NCI-H2081 treated with DMSO at 0.1 percent for 48 hours (cell line): ENCODE measurements at places on chromosomes 3 and 15.

GRCh38 chr3:138443091-138443490 is 8.7 kb downstream of the ESYT3 start:
- DNase-seq, result no peak

DNA sequence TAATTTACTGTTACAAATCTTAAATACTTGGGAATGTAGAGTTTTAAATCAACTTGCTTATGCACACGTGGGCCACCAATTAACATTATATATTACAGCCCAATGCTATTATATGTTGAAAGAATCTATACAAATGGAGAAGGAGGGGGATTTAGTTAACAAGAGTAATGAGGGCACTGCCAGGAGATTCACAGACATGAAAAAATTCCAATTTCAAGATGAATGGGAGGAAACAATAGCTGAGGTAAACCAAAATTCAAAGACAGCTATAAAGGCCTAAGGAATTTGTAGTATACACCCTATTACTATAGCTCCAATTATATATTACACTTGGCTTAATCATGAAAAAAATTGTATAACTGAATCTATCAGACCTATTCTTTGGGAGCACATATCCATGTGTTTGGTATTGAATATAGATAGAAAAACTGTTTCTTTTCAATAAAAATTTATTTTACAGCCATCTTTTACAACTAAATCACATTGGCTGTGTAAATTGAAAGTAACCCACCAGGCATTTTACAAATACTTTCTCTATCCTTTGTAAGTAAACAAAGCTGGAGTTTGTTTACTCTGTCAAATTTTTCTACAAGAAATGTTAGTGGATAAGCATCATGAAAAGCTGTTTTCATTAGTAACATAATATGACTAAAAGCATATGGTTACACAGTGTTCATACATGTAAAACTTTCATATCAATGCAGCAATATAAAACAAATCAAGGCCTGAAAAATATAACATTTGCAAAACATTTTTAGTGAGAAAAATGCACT is 1045.8 kb downstream of the ROBO1 start:
- DNase-seq, result no peak

GRCh38 chr15:87343966-87344365 is 912.6 kb downstream of the NTRK3 start:
- DNase-seq, result no peak

DNA sequence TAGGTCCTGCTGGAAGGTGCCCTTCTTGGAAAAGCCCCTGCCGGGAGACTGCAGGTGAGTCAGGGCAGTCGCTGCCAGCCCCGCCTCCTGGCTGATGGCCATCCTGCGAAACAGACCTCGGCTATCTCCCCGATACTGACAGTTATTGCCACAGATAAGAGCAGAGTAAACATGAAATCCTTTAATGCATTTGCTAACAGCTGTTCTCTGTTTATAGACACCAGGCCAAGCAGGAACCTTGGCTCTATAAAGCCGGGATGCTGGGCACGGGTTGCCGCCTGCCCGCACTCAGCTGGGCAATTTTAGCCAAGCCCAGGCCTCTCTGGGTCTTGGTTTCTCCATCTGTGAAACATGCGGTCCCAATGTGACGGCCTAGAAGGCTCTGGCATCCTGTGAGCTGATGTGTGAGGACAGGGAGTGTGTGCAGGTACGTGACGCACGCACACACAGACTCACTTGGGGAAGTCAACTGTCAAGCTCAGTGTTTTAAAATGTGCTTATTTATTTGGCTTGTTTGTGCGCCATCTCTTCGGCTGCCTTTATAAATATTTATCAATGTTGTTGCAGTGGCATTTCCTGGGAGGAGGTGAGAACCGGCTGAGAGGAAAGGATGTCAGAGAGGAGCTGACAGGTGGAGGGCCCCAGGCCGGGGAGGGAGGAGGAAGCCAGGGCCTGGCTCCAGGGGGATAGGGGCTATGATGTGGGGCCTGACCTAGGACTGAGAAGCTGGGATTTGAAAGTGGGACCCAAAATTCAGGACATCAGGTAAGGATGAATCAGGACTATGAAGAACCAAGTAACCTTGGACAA is 50.8 kb upstream of the PRR23E start:
- DNase-seq, result peak; percentile 91

DNA sequence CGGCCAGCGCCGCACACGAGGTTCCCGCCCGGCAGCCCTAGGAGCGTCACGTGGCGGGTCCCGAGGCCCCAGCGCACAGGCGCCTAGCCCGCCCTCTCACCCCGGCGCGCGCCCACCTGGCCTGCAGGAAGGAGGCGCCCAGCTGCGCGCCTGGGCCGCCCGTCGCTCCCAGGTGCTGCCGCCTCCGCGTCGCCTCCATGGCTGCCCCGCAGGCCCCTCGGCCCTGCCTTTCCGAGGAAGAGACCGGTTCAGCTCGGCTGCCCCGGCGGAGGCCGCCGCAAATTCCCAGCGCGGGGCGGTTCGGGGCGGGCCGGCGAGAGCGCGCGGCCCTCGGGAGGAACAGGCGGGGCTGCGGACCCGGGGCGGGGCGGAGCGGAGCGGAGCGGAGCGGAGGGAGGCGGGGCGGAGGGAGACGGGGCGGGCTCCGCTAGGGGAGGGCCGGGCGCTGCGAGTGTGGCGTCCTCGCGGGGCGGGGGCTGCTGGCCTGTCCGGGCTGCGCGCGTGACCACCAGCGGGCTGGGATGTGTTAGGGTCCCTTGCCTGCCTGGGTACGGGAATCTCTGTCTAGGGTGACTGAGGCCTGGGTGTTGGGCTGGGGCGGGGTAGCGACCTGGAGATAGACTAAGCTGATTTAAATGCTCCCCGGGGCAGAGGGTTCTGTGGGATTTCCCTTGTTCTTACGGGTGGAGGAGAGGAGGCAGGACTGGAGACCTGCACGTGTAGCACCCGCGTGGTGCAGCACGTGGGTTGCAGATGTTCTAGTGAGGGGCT is at the start of gene CLN6:
Gene CLN6, minus strand, starts transcription at position 343 of the 771 bp plus-strand sequence. Its CDS starts 144 bp downstream, at position 199.
- no peak for DNase-seq

DNA sequence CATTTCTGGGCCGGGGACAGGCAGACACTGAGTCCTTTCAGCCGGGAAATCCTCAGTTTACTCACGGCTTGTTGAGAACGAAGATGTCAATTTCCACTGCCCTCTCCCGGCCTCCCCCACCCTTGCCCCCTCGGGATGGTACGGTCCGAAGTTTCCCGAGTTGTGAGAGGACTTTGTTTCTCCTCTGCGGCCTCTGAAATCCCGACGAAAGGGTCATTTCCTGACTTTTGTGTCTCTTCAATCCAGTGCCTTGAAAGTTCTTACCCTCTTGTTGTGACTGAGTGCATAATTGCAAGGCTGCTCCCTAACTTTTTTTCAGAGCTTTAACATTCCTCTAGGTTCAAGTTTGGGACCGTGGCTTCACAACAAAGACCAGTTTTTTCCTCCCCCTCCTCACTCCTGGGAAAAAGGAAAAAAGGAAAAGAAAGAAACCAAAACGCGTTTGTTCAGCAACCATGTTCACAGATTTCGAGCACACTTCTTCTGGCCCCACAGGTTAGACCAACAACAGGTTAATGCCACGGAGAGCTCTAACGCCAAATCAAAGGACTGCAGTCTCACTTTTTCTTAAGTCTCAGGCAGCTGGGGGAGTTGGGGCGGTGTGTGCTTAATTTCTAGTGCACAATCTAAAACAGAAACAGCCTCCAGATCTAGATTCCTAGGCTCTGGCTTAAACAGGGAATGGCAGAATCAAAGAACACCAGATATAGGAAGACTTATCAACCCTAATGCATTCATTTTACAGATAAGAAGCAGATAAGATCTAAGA is 138.9 kb downstream of the TMCO5A start:
- DNase-seq, result no peak

DNA sequence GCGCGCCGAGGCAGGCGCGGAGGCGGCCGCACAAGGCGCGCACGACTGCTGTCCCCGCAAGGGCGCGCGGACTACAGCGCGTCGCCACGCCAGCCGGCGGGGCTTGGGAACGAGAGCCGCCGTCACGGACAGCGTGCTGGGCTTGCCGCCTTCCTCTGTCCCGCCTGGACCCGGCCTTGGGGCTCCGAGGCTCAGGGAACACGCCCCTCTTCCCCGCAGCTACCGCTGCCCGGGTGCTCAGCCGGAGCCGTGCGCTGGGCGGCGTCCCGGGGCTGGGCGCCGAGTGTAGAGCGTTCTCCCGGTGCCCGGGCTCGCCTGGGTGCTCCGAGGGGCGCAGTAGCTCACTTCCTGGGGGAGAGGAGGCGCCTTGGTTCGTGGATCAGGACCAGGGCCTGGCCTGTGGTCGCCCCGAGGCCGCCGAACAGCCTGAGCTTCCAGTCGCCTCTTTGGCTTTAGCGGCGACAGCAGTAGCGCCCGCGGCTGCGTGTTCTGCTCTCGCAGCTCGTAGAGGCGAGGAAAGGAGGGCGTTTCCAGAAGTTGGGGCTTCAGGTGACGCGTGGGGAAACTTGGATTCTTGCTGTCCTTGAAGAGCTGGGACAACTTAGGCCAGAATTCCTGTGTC is 226.7 kb upstream of the C2CD4B start:
- no peak for DNase-seq

GRCh38 chr15:79017953-79018352 is 72.6 kb downstream of the RASGRF1 start:
- DNase-seq, result no peak

GRCh38 chr3:127780536-127781400 is 41.5 kb downstream of the MGLL start:
- no peak for DNase-seq

GRCh38 chr3:8110966-8111798 is 390.4 kb upstream of the LMCD1 start:
- peak; percentile 42 for DNase-seq

DNA sequence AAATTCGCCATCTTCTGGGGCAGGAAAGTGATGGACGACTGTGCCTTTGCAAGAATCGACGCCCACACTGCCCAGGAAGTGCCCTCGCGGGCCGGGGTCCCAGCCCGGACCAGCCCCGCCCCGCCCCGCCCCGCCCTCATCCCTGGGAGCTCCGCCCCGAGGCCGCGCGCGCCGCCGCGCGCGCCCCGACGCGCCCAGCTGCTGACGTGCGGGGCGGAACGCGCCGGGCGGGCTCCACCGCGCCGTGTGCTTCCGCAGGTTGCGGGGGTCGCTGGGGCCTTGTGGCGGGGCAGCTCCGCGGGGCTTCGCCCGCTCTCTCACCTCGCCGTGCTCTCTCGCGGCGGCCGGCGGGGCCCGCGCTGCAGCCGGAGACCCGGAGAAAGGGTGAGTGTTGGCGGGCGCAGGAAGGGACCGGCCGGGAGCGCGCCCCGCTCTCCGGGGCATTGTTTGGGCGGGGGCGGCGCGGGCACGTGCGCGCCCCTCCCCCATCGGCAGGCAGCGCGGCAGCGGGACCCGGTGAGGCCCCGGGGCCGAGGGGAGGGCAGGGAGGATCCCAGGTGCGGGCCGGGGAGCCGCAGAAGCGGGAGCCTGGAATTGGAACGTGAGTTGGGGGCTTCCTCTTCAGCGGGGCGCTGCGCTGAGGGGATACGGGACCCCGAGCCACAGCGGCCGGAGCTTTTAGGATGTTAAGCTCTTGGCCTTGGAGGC is at the start of gene YEATS2:
Gene YEATS2, plus strand, starts transcription at position 188 of the 708 bp plus-strand sequence. CDS start 17,366 bp downstream, outside the sequence.
- no peak for DNase-seq

DNA sequence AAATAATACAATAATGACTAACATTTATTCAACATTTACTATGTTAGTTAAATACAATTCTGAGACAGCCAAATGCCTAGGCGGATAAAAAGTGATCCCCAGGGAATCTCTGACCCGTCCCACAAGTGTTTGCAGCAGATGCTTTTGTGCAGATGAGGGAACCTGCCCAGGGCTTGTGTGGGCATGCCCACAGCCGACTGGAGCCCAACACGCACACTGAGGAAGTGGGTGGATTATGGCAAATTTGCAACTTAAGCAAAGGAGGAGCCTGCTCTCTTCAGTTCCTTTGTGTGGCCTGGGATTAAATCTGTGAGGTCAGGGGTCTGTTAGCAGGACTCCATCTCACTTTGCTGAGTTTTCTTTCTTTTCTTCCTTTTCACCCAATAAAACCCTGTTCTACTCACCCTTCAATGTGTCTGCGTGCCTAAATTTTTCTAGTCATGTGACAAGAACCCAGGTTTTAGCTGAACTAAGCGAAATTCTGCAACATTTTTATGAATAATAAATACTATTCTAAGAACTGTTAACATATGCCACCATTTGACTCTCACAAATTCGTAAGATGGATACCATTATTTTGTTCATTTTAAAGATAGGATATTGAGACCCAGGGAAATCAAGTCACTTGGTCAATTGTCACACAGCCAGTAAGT is 13.9 kb upstream of the RTP1 start:
- DNase-seq, result no peak

- DNase-seq, result no peak
These were observed 209.5 kb downstream of the SOX2 start for GRCh38 chr3:181921220-181921619.

GRCh38 chr3:173743111-173743510 is 345.6 kb downstream of the NLGN1 start:
- no peak for DNase-seq

GRCh38 chr15:63018639-63019038 is 23.9 kb upstream of the TPM1 start:
- no peak for DNase-seq

GRCh38 chr3:58131101-58131825 is 79.5 kb downstream of the DNASE1L3 start:
- no peak for DNase-seq

- DNase-seq, result no peak
These were observed 6.4 kb upstream of the SLC22A14 start for GRCh38 chr3:38275658-38276057.

DNA sequence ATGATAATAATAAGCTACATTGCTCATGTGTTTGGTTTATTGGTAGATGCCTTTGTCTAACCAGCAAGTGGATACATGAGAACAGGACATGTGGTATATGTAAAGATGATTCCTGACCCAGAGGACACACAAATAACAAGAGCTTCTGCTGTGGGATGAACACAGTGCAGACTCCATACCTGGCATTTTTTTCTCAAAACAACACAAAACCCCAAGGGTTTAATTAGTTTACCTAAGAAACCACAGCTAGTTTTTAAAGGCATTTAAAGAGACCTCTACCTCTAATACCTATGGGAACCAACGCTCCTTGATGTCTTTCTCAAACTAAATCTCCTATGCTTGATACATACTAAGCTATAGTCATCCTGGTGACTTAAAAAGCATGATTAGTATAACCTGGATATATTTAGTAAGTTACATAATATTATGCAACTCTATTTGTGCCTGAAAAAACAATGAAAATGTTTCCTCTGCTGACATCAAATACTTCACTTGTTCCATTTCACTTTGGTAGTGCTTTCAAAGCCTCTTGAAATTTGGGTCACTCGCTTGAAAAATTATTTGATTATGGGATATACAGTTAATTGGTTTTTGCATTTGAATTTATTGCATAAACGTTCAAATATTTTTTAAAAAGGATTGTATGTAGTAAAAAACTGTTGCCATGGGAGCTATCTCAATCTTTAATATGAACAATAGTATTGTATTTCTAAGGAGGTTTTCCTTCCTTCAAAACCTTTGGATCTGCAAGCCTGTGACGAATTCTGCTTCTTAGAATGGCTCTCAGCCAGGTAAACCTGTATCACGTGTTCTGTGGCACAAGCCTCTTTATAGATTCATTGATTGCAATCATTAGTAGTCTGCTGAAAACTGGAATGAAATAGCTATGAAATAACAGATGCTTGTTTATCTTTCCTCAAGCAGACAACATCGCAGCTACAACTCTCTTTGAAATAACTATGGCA is 233.0 kb upstream of the KCNMB2 start:
- no peak for DNase-seq

DNA sequence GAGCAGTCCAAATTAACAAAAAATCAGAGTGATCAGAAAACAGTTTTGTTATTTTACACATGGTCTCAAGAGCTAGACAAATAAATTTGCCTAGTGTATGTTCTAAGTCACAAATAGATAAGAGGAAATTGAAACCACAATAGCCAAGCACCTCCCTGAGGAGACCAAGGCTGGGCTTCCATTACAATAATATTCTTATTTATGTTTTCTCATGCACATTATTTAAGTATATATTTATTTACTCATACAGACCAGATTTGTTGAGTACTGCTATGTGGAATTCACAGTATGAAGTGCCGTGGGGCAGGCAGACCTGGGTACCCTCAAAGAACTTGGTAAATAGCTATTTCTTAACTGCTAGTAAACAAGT is 242.3 kb upstream of the ICE2 start:
- DNase-seq, result no peak
